ENCODE measurements at places on chromosomes 12 and 14. TPM values are rescaled to one million over a fixed set of nuclear protein-coding genes. Genes with fewer than 3 reads are reported as not detected.

Gene CLEC1A
- not detected for total RNA-seq

Gene CLEC2B
- not detected for total RNA-seq

Gene KLRC4
- total RNA-seq = not detected

Gene C12orf54
- total RNA-seq = not detected

Gene CFAP54
- total RNA-seq = 0.89 TPM

DNA sequence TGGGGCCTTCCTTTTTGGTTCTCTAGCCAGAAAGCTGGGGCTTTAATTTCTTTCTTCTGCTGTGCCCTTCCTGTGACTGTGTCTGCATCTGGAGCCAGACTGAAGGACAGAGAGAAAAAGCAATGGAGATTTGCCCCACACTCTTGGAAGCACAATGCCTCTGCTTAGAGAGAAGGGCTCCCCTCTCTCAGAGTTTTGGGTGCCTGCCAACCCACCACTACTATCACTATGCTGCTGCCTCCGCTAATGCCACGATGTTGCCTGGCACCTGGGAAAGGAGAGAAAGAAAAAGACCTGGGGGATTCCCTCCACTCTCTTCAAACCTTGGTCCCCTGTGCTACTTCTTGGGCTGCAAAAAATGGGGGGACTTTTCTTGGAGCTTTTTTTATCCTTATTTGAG lies 52.6 kb downstream of the TMEM260 start:
- no peaks in the 10 kb centered on the region for H3K27me3 ChIP-seq
- no peak overlapping the region for H3K4me3 ChIP-seq
- no peak for DNase-seq
- no peaks in the 10 kb centered on the region for H3K4me1 ChIP-seq
- peaks cover 91% of the 10 kb centered on the region for H3K36me3 ChIP-seq

DNA sequence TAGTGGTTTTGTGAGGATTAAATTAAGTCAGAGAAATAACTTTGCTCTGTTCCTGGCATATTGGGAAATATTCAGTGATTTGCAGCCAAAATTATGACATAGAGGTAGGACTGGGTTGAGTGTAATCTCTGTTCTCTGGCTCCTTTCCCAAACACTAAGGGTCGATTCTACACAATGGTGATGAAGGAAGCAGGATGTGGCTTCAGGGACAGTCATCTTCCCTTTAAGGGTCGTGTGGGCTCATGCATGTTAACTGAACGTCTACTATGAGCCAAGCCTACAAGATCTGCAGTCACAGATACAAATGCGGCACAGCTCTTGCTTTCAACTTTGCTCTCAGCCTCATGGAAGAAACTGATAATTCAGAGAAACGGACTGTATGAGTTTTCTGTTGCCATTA lies 381.6 kb downstream of the VRK1 start:
- no peaks in the 10 kb centered on the region for H3K4me1 ChIP-seq
- no peaks in the 10 kb centered on the region for H3K36me3 ChIP-seq
- no peak for DNase-seq
- H3K27ac ChIP-seq = no peak overlapping the region
- no peaks in the 10 kb centered on the region for H3K27me3 ChIP-seq

GRCh38 chr14:23097786-23098185 lies 2.5 kb downstream of the C14orf119 start:
- no peak for DNase-seq
- H3K36me3 ChIP-seq = peaks cover 37% of the 10 kb centered on the region
- no peak overlapping the region for H3K27ac ChIP-seq
- H3K4me1 ChIP-seq = peaks cover 10% of the 10 kb centered on the region
- no peak overlapping the region for H3K4me3 ChIP-seq

DNA sequence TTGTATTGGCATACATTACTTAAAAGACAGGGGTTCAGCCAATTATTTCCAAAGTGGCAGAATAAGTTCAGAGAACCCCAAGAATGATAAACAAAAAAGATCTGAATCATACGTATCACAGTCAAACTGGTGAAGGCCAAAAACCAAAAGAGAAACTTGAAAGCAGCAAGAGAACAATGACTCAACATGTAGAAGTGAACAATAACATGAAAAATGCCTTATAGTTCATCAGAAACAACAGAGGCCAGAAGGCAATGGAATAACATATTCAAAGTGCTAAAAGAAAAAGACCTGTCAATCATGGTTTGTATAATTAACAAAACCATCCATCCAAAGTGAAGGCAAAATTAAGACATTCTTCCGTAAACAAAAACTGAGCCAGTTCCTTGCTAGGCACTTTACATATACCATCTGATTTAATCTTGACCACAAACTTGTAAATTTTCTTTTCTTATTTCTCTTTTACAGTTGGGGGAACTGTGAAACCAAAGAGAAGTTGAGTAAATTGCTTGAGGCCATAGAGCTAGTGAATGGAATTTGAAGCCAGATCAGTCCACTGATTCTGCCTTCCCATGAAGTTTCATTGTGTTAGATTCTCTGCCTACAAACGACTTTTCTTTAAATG lies 232.1 kb upstream of the SEL1L start:
- no peaks in the 10 kb centered on the region for H3K4me1 ChIP-seq
- DNase-seq = no peak
- H3K27ac ChIP-seq = no peak overlapping the region
- H3K4me3 ChIP-seq = no peak overlapping the region
- H3K36me3 ChIP-seq = no peaks in the 10 kb centered on the region

DNA sequence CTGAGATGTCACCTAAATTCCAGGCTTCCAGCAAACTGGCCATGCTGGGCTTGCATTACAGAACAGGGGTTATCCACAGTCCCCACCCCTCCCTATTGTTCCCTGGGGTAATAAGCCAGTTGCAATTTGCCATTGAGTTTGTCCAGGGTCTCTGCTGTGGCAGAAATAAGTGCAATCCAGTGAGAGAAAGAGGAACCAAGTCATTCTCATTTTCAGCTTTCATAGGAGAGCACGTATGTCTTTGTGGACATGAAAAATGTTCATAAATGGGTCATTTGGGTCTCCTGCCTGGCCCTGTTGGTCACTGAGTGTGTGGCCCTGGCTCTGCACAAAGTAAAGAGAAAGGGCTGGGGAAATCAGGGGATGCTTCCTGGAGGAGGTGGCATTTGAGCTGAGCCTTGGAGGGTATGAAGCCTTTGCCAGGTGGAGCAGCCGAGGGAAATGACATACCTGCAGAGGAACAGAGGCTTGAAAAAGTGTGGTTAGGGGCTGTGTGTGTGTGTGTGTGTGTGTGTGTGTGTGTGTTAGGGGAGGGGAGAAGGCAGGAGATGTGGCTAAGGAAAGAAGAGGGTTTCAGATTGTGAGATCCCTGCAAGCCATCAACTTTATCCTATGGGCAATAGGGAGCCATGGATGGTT lies 29.3 kb downstream of the CMKLR1 start:
- no peak for DNase-seq
- no peak overlapping the region for H3K4me3 ChIP-seq
- H3K36me3 ChIP-seq = no peaks in the 10 kb centered on the region
- H3K27ac ChIP-seq = no peak overlapping the region

DNA sequence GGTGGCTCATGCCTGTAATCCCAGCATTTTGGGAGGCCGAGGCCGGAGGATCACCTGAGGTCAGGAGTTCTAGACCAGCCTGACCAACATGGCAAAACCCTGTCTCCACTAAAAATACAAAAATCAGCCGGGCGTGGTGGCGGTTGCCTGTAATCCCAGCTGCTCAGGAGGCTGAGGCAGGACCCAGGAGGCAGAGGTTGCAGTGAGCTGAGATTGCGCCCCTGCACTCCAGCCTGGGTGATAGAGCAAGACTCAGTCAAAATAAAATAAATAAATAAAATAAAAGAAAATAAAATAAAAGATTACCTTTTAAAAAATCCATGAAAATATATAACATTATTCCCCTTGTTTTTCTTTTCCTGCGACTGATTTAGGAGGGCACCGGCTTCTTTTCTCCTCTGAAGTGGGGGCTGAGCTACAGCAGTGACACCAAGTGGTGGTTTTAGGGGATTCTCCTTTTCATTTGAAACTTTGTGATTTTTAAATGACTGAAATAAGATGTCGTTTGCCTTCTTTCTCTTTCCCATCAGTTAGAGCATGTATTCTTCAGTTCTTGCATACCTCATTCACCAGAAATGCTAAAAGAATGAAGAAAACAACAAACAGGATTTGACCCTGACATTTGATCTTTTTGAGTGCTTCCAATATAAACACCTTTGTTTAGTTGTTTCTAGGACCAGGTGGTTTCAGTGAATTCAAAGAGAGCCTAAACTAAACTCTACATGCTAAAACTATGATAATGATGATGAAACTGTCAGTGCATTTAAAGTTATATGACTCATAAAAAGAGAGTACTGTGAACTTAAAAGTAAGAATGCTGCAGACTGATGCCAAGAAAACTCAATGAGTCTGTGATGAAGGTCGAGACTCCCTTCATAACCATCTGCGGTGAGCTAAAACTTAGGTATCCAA lies 22.6 kb upstream of the PKP2 start:
- H3K27me3 ChIP-seq = no peaks in the 10 kb centered on the region
- H3K27ac ChIP-seq = no peak overlapping the region
- peak; percentile 63 for DNase-seq
- no peak overlapping the region for H3K4me3 ChIP-seq

- peaks cover 4% of the 10 kb centered on the region for H3K4me1 ChIP-seq
- DNase-seq = no peak
- peaks cover 3% of the 10 kb centered on the region for H3K36me3 ChIP-seq
- no peaks in the 10 kb centered on the region for H3K27me3 ChIP-seq
These were observed 376 bp downstream of the GDF3 start for GRCh38 chr12:7695237-7695560.

- no peak overlapping the region for H3K4me3 ChIP-seq
- no peaks in the 10 kb centered on the region for H3K4me1 ChIP-seq
- no peak for DNase-seq
- H3K36me3 ChIP-seq = no peaks in the 10 kb centered on the region
- no peak overlapping the region for H3K27ac ChIP-seq
- no peaks in the 10 kb centered on the region for H3K27me3 ChIP-seq
These were observed 356.2 kb downstream of the TMEM121 start for GRCh38 chr14:105882626-105883025.
